ENCODE measurements at places on chromosomes 2 and 18.

DNA sequence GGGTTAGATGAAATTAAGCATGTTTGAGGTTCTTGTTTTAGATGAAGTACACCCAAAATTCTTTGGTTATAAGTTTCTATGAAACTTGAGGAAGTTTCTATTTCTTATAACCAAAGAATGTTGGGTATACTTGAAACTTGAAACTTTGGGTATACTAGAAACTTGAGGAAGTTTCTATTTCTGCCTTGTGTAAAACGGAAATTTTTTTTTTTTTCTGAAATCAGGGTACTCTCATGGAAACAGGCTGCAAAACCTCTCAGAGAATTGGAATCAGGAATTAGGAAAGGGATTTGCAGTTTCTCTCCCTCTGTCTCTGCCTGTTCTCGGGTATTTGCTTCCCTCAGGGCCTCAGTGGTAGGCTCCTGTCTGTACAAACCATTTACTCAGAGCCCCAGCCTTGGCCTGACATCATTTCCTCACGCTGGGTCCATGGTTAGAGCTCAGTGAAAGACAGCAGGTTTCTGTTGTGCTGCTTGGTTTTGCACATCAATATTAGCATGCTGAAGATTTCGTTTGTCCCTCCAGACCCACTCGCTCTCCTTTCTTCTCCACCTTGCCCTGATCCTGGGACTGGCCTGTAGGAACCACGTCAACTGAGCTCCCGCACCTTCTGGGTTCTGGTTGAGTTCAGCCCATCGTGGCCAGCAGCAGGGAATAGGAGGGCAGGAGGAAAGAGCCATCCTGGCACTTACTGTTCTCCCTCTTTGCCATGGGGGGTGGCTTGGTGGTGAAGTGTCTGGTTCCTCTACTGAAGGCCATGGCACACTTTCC, 106.4 kb downstream of the POLR1A start:
- no peak for DNase-seq
- H3K27ac ChIP-seq: peak overlapping the region; percentile 99
- H3K4me3 ChIP-seq: peak overlapping the region; percentile 28
- no peaks in the 10 kb centered on the region for H3K36me3 ChIP-seq

DNA sequence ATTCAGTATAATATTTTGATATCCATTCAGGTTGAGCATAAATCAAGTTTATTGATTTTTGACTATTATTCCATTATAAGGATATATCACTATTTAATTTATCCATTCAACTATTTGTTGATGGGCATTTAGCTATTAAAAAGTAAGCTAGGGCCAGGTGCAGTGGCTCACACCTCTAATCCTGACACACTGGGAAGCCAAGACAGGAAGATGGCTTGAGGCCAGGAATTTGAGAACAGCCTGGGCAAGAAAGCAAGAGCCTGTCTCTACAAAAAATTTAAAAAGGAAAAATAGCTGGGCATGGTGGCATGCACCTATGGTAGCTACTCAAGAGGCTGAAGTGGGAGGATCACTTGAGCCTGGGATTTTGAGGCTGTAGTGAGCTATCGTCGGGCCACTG, 183.5 kb downstream of the HNMT start:
- no peak overlapping the region for H3K4me3 ChIP-seq
- peaks cover 4% of the 10 kb centered on the region for H3K36me3 ChIP-seq
- no peak for DNase-seq
- H3K27ac ChIP-seq: no peak overlapping the region
- no peaks in the 10 kb centered on the region for H3K27me3 ChIP-seq

DNA sequence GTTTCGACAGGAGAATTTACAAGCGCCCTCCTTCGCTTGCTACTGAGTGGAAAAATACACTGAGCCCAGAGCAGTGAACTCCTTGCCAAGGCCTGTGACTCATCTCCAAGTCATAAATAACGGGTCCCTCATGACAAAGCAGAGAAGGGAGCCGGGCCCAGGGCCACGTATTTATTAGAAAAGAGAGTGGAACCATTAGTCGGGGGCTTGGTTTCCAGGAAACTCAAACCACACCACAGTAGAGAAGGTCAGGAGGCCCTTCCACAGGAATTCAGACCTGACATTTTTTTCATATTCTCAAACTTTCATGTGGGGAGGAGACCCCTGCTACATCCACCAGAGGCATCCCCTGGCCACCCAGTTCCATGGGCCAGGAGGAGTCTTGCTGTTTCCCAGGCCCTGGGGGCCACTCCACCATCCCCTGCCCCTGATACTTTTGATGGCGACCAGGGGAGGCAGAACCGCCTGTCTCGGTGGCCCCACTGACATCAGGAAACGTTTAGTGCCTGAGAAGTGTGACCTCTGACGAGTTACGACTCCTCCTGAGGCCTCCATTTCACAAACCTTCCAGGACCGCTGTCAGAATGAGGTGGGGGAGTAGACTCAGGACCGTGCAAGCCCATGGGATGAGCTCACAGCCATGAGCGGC, 289.7 kb downstream of the DYSF start:
- no peaks in the 10 kb centered on the region for H3K27me3 ChIP-seq
- peaks cover 56% of the 10 kb centered on the region for H3K4me1 ChIP-seq
- no peak overlapping the region for H3K4me3 ChIP-seq
- no peak for DNase-seq
- H3K27ac ChIP-seq: peak overlapping the region; percentile 82
- H3K36me3 ChIP-seq: peaks cover 12% of the 10 kb centered on the region

GRCh38 chr2:240397542-240397916, 37.9 kb upstream of the GPC1 start:
- peaks cover 8% of the 10 kb centered on the region for H3K4me1 ChIP-seq
- no peak overlapping the region for H3K4me3 ChIP-seq
- H3K27ac ChIP-seq: no peak overlapping the region
- H3K36me3 ChIP-seq: no peaks in the 10 kb centered on the region
- DNase-seq: no peak
- H3K27me3 ChIP-seq: no peaks in the 10 kb centered on the region

DNA sequence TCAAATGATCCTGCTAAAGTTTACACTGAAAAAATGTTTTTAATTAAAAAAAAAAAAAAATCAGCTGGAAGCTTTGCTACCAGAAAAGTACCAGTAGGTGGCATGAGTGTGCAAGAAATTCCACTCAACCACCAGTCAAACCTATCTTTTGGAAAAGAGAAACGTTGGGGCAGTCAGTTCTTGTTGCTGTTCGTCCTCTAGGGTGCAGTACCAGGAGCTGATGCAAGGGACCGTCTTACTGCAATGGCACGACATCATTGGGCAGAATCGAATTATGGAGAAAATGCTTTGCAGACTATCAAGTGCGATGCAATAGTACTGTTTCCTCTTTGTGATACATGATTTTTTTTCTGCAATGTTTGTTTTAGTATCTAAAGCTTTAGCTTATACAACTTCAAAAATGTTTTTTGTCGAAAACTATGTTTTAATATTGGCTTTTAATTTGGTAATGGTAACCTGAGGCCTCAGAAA, 18.3 kb downstream of the YPEL5 start:
- H3K27ac ChIP-seq: no peak overlapping the region
- H3K4me1 ChIP-seq: peaks cover 20% of the 10 kb centered on the region
- DNase-seq: no peak
- H3K4me3 ChIP-seq: no peak overlapping the region
- H3K36me3 ChIP-seq: peaks cover 4% of the 10 kb centered on the region

DNA sequence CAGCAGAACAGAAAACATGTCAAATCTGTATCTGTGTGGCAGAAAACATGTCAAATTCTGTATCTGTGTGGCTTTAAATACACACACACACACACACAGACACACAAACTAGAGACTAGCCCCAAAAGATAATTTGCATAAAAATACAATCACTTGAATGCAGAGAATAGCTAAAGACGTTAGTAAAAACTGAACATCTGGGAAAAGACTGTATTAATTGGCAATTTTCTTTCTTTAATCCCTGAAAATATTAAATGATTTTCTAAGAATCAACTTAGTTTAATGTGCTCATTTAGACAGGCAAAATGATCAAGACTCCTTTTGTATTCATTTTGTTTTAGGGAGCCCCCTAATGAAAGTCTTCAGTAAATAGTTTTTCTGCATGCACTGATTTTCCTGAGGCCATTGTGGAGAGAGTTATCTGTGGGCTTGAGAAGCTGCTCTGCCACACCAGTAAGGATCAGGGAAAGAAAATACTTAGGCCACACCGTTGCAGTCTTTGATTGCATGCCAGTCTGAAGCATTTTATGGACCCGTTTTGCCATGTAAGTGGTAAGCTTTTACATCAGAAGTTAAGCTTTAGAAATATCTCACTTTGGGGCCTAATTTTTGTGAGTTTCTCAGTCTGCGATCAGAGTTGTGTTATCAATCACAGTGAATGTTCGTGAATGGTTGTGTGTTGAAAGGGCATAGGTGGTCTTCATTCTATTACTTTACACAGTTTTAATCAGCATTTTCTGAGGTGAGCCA, 2.2 kb downstream of the SPATS2L start:
- peak overlapping the region; percentile 94 for H3K27ac ChIP-seq
- H3K36me3 ChIP-seq: no peaks in the 10 kb centered on the region
- peaks cover 51% of the 10 kb centered on the region for H3K4me1 ChIP-seq
- DNase-seq: no peak
- peak overlapping the region; percentile 79 for H3K4me3 ChIP-seq

GRCh38 chr2:33650171-33650570, 51.1 kb upstream of the FAM98A start:
- H3K27ac ChIP-seq: no peak overlapping the region
- no peaks in the 10 kb centered on the region for H3K4me1 ChIP-seq
- H3K27me3 ChIP-seq: peaks cover 2% of the 10 kb centered on the region
- H3K36me3 ChIP-seq: no peaks in the 10 kb centered on the region
- DNase-seq: no peak

DNA sequence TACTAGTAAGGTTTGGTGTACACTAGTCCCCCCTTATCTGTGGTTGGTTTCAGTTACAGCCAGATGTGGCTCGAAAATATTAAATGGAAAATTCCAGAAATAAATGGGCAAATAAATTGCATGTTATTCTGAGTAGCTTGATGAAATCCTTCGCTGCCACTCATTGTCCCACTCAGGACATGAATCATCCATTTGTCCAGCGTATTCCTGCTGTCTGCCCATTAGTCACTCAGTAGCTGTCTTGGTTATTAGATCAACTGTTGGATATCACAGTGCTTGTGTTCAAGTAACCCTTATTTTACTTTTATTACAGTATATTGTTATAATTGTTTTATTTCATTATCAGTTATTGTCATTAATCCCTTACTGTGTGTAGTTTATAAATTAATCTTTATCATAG, 21.7 kb downstream of the ZDBF2 start:
- no peaks in the 10 kb centered on the region for H3K4me1 ChIP-seq
- no peak overlapping the region for H3K27ac ChIP-seq
- H3K27me3 ChIP-seq: no peaks in the 10 kb centered on the region
- H3K4me3 ChIP-seq: no peak overlapping the region

GRCh38 chr2:161976917-161977316, 97.1 kb downstream of the DPP4 start:
- no peaks in the 10 kb centered on the region for H3K36me3 ChIP-seq
- H3K4me1 ChIP-seq: no peaks in the 10 kb centered on the region
- H3K27me3 ChIP-seq: peaks cover 5% of the 10 kb centered on the region
- H3K4me3 ChIP-seq: no peak overlapping the region
- DNase-seq: no peak
- no peak overlapping the region for H3K27ac ChIP-seq

- no peak for DNase-seq
- H3K4me1 ChIP-seq: no peaks in the 10 kb centered on the region
Measured at GRCh38 chr18:65016631-65017371, 734.0 kb upstream of the CDH7 start.

DNA sequence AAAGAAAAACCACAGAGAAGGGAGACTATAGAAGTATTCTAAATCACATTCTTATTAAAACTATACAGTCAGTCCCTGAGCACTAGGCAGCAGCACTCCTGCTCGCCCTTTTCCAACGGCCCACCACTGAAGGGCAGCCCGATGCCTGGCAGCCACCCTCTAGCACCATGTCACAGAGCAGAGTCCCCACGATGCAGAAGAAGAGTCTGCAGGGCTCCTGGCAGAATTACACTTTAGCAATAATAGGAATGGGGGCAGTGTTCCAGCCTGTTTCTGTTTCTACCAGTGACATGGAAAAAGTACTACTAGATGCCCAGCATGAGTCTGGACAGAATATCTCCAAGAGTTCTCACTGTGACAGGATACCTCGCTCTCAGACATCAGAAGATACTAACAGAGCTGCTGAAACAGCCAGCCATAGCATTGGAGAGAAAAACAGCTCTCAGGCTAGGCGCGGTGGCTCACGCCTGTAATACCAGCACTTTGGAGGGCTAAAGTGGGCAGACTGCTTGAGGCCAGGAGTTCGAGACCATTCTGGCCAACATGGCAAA, 87.6 kb downstream of the C2orf74 start:
- DNase-seq: no peak
- H3K27ac ChIP-seq: no peak overlapping the region
- peaks cover 43% of the 10 kb centered on the region for H3K36me3 ChIP-seq
- no peak overlapping the region for H3K4me3 ChIP-seq
- H3K27me3 ChIP-seq: no peaks in the 10 kb centered on the region
- H3K4me1 ChIP-seq: no peaks in the 10 kb centered on the region

DNA sequence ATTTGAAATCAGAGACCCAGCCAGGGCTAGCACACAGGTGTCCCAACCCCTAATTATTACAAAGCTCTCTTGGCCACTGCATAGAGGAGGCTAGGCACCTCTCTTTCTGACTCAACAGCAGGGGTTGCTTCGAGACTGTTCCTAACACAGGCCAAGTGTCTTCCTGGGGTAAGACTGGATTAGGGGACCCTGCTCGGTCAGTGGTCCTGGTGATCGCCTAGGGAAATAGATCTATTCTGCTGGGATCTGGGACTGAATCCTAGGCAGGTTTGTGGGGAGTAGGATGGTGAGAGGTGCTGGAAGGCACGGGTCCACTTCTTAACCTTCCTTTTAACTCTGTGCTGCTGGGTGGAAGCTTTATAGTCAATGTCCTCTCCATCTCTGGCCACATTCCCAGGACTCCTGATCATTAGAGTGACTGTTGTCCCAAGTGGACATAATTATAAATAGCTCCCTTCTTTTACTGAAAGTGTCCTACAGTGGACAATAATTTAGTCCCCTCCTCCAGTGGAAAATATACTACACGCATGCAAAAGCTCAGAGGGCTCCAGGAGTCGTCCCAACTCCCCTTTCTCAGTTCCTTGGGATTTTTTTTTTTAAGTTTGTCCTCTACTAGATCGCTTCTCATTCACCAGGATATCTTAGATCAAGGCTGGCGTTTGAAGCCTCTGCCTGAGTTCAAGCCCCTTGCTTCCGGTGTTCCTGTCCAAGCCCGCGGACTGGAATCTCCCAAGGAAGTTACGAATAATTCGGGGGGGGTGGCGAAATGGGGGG, 1.3 kb upstream of the TRIB2 start:
- peak overlapping the region; percentile 44 for H3K27ac ChIP-seq
- peaks cover 2% of the 10 kb centered on the region for H3K27me3 ChIP-seq
- H3K4me1 ChIP-seq: peaks cover 35% of the 10 kb centered on the region
- DNase-seq: no peak
- H3K36me3 ChIP-seq: no peaks in the 10 kb centered on the region

DNA sequence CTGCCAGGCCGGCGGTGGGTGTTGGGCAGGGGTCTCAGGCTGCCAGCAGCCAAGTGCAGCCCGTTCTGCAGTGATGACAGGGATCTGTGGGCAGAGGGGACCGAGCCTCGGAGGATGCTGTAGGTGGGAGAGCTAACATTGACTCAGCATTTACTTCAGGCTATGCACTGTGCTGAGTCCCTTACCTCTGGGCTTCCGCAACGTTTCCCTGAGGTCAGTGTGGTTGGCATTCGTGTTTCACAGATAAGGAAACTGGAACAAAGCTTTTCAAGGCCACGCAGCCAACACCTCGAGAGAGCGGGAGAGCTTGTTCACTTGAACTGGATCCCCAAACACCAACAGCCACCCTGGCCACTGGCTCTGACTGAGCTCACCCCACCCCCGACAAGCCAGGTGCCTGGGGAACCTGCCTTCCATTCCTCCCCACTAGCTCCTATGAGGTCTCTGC, 839 bp upstream of the GPR148 start:
- H3K27me3 ChIP-seq: peaks cover 63% of the 10 kb centered on the region
- no peak for DNase-seq
- H3K4me3 ChIP-seq: peak overlapping the region; percentile 64
- peaks cover 3% of the 10 kb centered on the region for H3K4me1 ChIP-seq
